ENCODE measurements at places on chromosomes 3 and 15.

DNA sequence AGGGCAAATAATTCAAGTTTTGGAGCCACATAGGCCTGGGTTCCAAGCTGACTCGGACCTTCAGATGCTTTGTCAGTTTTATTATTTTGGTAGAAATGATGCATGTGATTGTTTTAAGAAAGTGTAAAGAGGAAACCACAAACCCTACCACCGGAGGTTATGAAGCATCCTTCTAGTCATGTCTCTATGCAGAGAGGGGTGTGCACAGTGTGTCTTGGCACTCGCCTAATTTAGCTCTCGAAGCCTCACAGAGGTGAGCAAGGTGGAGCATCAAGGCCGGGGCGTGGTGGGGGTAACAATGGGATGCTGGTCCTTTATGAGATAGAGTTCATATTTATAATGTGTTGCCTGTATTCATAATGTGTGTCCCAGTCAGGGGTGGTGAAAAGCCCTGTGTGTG is 63.7 kb upstream of the SMAD6 start:
- DNase-seq, result no peak

- DNase-seq, result no peak
Observed at GRCh38 chr3:197758512-197758911, 8.8 kb downstream of the FYTTD1 start.

DNA sequence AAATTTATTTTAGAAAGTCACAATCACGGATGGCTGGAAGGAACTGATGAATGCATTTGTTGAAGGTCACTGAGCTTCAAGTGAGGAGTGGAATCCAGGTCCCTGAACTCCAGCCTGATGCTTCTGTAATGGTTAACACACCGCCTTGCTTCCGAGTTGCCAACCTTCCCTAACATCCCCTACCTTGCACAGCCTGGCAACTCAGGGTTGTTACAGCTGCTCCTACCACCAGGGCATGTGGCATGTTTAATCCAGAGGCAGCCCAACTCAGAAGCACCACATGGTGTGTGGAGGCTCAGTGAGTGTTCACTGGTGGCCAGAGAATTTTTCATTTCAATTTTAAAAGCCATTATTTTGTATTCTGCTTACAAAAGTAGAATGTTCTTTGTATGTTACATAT is 4.9 kb downstream of the TM2D3 start:
- DNase-seq, result no peak

- no peak for DNase-seq
Observed at GRCh38 chr3:169362301-169362700, 301.2 kb downstream of the MECOM start.

GRCh38 chr3:101840066-101840465 is 9.2 kb upstream of the NFKBIZ start:
- no peak for DNase-seq

DNA sequence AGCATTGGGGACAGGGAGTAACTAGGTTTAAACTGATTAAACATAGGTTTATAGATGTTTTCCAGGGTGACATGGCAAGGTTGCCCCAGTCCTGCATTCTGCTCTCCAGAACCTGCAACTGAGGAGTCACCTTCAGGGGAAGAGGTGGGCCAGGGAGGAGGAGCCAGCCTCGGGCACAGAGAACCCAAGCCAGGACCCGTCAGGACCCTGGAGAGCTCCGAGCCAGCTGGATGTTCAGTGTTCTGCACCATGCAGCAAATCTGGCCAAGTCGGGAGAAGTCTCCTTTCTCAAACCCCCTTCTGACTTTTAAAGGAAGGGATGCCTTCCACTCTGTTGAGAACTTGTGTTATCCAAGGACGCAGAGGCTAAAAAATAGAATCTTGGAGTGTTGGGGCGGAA is 62.1 kb upstream of the SLC6A11 start:
- no peak for DNase-seq

DNA sequence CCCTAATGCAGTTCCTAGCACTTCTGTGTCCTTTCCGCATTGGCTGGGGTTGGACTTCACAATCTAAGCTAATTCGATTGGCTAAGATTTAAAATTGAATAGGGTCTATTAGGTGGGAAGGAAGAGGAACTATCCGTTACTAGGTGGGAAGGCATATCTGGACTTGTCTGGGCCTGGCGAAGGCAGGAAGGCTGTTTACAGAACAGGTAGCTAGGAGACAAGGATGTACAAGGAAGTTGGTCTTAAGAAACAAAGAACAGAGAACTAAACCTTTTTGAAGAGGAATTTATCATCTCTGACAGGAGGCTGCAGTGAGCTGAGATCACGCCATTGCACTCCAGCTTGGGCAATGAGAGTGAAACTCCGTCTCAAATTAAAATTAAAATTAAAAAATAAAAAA is 17.3 kb upstream of the ATG7 start:
- DNase-seq, result no peak

DNA sequence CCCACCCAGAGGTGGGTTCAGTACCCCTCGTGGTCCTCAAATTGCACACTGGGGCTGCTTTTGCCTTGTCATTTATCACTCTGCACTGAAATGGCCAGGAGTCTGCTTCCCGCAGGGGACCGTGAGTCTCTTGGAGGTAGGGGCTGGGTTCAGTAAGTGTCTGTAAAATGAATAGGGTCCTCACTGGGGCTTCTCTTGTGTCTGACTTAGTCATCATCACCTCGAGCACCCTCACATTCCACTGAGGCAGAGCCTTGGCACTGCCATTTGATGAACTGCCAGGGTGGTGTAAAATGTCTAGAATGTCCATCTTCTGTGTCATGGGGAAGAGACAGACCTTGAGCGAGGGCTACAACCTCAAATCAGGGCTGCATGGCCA is 61.0 kb upstream of the RYK start:
- DNase-seq, result no peak

DNA sequence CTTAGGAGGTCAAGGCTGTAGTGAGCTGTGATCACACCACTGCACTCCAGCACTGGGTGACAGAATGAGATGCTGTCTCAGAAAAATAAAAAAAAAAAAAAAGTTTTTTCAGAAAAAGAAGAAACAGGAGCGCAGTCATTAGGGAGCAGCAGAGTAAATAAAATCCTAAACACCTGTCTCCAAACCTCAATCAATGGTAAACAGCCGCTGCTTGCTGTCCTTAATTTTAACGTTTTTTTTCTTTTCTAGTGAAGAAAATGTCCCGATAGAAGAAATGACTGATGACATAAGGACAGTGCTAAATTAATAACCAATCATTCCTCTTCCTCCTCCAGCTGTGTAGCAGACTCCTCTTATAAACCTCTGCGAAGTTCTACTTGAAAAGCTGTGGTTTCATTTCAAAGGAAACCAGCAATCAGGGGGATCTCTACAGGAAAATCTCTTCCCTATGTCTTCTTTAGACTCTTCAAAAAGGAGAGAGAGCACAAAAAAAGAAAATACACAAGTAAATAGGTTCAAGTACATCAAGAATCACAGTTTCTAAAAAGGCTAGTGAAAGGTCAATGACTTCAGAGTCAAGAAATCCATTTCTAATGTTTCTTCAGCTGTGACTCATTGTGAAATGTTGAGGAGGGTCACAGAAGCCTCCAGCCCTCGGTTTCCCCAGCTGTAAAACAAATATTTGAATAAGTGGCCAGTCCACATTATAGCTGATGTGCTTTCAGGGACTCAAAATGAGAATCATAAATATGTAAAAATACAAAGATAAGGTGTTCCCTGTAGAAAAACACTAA is 127.6 kb downstream of the TMCO5A start:
- DNase-seq, result no peak

DNA sequence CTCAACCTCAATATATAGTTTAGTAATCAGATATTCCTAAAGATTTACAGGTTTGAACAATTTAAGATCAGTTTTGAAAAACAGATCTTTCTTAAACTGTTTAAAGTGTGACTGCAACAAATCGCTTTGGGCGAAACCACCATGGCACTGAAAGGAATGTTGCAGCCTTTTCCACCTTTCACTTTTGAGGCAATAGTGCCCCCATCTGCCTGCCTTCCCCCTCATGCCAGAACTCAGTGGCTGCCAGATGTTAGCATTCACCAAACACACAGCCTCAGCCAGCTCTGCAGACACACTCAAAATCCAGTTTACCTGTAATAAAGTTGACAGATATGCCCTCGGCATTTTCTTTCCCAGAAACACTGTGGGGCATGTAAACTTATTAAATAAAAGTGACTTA is 3.3 kb downstream of the LYSMD4 start:
- no peak for DNase-seq

- DNase-seq, result peak; percentile 11
Observed at GRCh38 chr3:136893848-136894443, 31.9 kb downstream of the NCK1 start.

DNA sequence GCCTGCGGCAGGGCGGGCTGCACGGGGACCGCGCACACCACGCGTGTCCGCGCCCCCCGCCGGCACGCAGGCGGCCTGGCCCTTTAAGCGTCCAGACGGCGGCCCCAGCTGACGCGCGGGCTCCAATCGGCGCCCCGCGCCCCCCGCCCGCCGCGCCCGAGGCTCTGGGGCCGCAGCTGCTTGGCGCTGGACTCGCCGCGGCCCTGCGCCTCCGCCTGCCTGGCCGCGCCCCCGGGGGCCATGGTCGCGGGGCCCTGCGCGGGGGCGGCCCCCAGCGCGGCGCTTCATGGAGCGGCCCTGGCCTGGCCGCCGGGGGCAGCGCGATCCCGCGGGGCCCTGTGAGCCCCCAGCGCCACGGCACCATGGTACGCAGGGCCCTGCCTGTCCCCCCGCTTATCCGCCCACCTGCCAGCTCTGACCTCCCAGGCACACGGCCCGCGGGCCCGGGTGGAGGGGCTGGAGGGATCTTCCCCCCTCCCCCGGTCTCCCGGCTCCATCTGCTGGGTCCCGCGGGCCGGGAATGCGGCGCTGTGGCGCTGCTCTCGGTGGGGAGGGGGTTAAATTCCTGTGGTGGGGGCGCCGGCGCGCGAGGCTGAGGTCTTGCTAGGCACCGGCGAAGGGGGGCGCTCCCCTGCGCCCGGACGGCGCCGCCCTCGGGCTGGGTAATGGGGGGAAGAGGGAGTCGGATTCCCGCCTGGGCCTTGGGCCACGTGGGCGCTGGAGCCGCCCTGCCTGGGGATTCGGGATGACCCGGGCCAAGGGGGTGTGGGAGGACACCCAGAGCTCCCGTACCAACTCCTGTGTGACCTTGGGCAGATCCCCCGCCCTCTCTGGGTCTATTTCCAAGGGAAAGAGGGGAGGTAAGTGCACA is 1.1 kb downstream of the ZBTB47 start:
- no peak for DNase-seq

GRCh38 chr15:43975770-43976169 is 149.0 kb downstream of the WDR76 start:
- DNase-seq, result no peak

Measured in AG09309 (cell line).